ENCODE measurements at places on chromosomes 11 and 22. TPM values are rescaled to one million over a fixed set of nuclear protein-coding genes. Genes with fewer than 3 reads are reported as not detected.

- DNase-seq = peak; percentile 41
Measured at GRCh38 chr22:41382098-41382578, 396 bp downstream of the TEF start.

The ANO3 gene
- total RNA-seq = not detected

GRCh38 chr11:73411031-73411430, 34.8 kb downstream of the RELT start:
- DNase-seq = no peak

GRCh38 chr22:22710719-22711531, 66.5 kb downstream of the GGTLC2 start:
- DNase-seq = peak; percentile 83

DNA sequence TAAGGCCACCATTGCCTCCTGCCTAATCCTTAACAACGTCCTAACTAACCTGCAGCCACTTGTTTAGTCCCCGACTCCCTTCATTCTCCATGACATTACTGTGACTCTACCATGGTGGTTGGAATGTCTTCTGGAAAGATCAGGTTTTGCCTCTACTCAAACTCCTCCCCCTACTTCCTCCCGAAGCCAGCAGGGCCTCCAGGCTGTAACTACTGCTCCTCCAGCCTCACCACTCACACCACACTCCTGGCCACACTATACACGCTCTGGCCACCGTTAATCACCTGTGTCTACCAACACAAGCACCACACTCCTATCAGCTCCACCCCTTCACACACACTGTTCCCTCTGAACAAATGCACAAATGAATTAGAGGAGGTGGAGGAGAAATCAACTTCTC, 69.2 kb downstream of the PACSIN2 start:
- no peak for DNase-seq

DNA sequence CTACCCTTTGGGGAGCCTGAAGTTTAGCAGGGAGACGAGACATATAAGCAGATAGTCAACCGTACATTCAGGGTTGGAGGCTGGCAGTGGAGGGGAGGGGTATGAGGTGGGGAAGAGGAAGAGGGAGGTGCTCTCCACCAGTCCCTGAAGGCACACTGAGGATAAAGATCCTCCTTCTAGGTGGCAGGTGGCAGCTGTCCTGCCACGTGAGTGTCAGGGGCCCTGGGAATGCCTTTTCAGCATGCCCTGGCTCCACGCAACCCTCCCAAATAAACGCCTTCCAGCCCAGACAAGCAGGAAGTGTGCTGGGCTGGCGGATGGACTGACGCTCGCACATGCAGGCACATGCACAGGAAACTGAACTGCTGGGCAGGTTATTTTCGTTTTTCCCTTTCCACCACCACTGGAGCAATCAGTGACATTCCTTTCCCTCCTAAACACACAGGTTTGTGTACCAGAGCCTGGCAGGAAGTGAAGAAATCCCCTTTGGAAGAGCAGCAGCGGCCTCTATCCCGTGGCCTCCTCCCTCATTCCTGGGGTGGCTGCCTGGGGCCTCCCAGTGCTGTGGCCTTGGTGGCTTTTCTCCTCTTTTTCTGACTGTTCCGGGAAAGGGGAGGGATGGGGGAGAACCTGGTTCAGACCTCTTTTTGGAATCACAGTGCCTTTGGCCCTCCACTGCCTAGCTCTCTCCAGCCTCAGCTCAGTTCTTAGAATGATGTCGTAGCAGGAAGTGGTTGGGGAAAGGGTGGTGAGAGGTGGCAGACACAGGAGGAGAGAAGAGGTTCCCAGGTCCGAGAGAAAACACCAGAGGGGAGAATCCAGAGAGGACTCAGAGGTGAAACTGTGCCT, 157.0 kb upstream of the TIMP3 start:
- DNase-seq = peak; percentile 13

The MYBPC3 gene
- not detected for total RNA-seq

GRCh38 chr11:96012086-96012824, 88.3 kb upstream of the MTMR2 start:
- peak; percentile 60 for DNase-seq

DNA sequence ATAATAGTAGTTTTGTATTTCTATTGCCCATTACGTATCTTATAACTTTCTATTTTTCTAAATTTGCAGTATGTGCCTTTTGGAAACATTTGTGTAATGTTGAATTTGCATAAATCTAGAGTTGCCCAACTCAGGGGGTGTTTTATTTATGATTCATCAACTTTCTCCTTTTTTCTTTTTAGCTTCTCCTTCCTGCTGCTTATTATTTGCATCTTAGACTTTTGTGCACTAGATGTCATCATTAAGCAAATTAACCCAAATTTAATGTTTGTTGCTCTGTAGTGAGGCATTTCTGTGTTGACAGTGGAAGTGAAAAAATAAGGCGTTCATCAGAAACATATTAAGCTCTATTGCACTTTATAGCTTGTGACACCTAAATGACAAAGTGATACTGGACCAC, 56.2 kb upstream of the ZBED5 start:
- no peak for DNase-seq

GRCh38 chr22:38823076-38823475, 20.8 kb downstream of the NPTXR start:
- DNase-seq = no peak

- DNase-seq = peak; percentile 34
Measured at GRCh38 chr11:16818284-16818683, 79.8 kb downstream of the C11orf58 start.

- DNase-seq = no peak
Measured at GRCh38 chr11:32326522-32326921, 108.8 kb downstream of the WT1 start.

The PLEKHB1 gene
- 127 TPM for total RNA-seq

DNA sequence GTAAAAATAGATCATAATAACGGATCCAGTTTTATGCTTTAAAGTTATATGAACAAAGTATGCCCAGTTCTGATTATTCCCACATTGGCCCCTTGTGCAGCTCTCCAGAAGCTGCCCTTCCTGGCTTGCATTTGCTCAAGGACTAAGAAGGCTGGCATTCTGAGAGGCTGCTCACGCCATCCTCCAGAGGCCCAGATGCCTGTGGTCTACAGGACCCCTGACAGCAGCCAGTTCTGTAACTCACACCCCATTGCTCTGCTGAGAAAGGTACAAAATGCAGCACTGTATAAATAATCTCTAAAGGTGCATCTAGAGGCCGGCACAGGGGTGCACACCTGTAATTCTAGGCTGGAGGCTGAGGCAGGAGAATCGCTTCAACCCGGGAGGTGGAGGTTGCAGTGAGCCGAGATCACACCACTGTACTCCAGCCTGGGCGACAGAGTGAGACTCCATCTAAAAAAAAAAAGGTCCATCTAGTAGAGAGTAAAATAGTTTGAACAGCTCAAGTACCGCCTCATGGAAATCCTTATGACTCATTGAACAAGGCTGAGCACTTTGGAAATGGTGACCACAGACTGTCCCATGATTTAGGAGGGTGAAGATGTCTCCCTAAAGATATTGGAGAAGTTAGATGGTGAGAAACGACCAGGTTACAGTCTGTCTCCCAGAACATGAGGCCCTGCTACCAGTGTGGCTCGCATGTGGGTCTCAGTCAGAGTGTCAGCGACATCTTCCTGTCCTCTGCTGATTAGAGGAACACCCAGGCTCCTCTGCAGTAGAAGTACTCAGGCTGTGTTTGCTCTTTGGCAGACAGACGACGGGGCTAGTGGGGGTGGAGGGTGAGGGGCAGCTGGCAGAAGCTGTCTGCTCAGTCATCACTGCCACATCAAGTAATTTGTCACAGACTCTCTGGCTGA, 56.3 kb downstream of the KREMEN1 start:
- no peak for DNase-seq

- no peak for DNase-seq
Measured at GRCh38 chr11:6746086-6746618, 25.6 kb downstream of the OR2AG2 start.

- no peak for DNase-seq
Measured at GRCh38 chr11:46729110-46730027, 10.4 kb downstream of the F2 start.

The CAVIN3 gene
- total RNA-seq = 19.5 TPM

The BDNF gene
- total RNA-seq = 8.3 TPM

- DNase-seq = no peak
Measured at GRCh38 chr11:86056351-86056854, 12.5 kb downstream of the PICALM start.

DNA sequence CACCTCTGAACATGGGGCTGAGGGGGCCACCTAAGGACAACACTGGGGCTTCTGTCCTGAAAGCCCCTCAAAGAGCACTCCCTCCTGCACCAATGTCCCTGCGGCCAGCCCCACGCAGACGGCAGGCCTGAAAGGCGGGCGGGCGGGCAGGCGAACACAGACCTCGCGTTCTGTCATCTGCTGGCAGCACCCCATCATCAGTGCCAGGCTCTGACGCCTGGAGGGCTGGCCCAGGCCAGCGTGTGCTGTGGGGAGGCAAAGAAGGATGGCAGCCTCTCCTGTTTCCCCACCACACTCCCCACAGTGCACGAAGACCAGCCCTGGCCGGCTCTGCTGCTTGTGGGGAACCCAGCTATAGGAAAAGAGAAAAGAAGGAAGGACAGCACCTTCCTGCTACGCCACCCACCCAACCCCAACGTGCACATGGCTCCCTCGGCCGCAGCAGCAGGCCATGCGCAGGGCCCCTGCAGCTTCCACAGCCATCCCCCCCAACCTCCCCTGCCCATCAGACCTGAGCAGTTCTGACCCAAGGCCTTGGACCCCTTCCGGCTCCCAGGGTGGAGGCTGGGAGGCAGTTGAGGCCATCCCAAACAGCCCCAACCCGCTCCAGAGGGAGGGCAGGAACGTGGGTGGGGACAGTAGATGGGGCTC, 3.5 kb downstream of the SBF1 start:
- DNase-seq = no peak

DNA sequence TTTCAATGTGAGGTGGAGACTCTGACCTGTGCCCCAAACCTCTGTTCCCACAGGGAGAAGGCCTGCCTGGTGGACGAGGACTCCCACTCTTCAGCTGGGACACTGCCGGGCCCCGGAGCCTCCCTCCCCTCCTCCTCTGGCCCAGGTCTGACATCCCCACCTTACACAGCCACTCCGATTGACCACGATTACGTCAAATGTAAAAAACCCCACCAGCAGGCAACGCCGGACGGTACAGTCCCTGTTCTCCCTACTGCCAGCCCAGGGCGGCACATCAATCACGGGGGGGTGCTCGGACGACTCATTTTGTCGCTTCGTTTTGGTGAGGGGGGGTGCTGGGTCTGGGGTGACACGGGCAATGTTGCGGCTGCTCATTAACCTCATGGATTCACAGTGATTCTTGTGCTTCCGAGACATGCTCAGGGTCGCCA, 83.3 kb upstream of the SUSD2 start:
- no peak for DNase-seq

DNA sequence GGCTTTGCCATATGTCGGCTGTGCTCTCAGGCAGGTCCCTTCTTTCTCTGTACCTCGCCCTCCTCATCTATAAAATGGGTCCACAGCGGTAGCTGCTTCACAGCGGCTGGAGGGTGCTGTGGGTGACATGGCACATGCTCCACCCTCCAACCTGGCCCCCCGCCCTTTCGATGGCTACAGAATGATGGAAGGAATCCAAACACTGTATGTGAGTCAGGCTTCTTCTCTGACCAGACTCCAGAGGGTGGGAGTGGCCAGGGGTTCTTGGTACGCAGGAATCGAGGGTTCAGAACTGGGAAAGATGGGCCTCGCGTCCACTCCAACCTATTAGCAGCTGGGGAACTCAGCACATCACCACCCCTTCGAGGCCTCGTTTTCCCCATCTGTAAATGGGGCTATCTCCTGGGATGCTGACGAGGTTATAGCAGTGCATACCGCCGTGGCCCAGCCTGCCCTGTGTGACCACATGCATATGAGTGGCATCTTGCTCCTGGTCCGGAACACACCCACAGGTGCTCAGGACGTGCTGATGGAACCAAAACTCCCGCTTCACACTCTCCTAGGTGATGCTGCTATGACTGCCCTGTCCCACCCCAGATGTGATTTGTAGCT, 26.4 kb downstream of the MN1 start:
- no peak for DNase-seq

The MUC6 gene
- 4.6 TPM for total RNA-seq

DNA sequence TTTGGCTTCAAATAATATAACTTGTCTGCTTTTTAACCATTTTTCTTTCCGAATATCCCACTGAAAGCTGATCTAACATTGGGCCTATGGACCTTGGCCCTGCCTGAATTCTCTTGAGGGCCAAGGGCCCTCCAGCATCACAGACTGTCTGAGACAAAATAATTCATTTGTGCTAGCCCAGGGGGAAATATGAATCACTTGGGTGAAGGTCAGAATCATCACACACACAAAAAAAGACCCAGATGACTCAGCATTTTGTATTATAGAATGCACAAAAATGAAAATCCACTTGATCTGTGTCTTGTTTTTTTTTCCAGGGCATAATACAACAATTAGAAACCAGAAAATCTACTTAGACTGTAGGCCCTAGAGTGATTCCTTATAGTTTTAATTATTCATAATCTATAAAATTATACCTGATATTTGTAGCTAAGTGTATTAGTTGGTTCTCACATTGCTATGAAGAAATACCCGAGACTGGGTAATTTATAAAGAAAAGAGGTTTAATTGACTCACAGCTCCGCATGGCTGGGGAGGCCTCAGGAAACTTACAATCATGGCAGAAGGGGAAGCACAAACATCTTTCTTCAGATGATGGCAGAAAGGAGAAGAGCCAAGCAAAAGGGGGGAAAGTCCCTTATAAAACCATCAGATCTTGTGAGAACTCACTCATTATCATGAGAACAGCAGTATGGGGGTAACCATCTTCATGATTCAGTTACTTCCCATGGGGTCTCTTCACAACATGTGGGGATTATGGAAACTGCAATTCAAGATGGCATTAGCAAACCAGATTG, 15.6 kb upstream of the RDX start:
- no peak for DNase-seq

- no peak for DNase-seq
Measured at GRCh38 chr22:42371099-42371498, 61.1 kb downstream of the NFAM1 start.

DNA sequence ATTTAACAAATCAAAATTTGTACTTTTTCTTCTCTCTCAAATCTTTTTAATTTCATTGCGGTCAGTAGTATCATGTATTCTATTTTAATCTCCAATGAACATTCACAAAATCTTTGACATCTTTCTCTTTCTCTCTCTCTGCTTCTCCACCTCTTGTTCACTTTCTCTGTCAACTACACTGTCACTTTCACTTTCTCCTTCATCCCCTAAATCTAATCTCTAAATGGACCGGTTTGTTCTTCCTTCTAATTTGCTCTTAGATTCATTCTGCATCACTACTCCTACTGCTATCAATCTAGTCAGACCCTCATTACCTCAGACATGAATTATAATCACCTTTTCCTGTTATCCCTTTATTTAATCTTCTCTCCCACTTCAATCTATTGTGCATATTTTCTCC, 18.6 kb downstream of the CCDC73 start:
- no peak for DNase-seq

GRCh38 chr11:103923451-103923931, 112.9 kb upstream of the DDI1 start:
- DNase-seq = peak; percentile 4
